ENCODE measurements at places on chromosomes 13 and 19.
A peak's percentile ranks its signal among the peaks of the same experiment; 100 is the strongest.

DNA sequence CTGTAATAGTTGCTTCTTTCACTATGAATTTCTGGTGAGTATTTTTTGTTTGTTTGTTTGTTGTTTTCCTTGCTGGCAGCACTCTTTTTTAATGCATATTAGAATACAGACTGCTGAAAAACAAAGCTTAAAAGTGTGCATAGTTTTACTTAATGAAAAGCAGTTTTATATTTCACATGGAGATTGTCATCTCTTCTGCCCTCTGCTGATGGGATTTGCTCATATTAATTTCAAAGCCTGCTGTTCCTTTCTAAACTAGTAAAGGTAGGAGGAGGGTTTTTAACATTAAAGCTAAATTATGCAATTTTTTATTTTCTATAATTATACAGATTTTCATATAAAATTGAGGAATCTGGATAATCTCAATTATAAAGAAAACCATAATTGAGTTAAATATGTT lies 692.6 kb upstream of the SLITRK1 start:
- no peak for DNase-seq

DNA sequence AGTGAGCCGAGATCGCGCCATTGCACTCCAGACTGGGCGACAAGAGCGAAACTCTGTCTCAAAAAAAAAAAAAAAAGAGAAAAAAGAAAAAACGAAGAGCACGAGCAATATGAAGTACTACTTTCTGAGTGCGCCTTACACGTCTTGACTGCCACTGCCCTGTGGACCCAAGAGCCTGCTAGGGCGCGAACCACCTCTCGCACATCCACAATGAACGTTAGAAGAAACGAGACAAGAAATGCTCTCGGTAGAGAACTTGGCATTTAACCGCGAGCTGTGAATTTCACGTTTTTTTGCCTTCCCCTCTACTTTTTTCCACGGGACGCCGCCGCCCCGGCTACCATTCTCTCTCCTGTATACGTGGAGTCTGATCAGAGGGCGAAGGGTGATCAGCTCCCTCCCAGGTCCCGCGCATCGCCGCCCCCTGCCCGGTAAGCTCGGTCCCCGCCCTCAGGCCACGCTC lies 454 bp downstream of the TIMM44 start:
- peak; percentile 30 for DNase-seq

DNA sequence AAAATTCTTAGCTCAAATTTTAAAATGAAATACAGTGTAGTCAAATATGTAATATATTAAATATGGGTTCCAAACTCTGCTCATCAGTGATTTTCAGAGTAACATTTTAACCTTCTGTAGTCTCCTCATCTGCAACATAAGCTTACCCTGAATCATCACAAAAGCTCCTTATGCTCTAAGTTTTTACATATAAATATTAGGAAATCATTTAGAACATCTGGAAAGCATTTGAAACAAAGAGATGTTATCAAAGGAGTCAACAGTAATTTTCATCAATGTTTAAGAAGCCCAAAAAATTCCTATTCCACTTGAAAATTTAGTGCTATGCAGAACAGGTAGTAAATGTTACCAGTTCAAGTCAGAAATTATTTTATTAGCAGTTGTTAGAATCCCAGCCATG lies 224.7 kb downstream of the DCT start:
- no peak for DNase-seq

- no peak for DNase-seq
Measured at GRCh38 chr19:45958769-45959516, 14.7 kb downstream of the NOVA2 start.

DNA sequence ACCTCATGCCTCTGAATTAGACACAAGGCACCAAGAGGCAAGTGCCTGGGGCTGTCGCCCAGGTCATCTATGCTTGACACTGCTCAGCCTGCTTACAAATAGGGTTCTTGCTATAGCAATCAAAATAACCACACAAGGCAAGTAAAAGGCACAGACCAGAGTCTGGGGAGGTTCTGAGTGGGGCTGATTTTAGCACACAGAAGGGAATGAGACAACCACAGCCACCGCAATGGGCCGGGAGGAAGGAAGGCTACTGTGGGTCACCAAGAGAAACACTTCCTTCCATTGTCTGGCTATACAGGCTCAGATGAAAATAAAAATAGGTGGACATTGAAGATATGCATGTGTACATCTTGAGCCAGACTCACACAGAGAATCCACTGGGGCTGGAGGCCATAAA lies 159.1 kb downstream of the DLEU7 start:
- DNase-seq = no peak

GRCh38 chr19:49929611-49930482 lies 543 bp upstream of the NUP62 start:
- peak; percentile 93 for DNase-seq

GRCh38 chr19:10113964-10114650 lies 2.6 kb downstream of the P2RY11 start:
- DNase-seq = no peak

- DNase-seq = no peak
Measured at GRCh38 chr13:85243831-85244230, 555.4 kb downstream of the SLITRK6 start.

DNA sequence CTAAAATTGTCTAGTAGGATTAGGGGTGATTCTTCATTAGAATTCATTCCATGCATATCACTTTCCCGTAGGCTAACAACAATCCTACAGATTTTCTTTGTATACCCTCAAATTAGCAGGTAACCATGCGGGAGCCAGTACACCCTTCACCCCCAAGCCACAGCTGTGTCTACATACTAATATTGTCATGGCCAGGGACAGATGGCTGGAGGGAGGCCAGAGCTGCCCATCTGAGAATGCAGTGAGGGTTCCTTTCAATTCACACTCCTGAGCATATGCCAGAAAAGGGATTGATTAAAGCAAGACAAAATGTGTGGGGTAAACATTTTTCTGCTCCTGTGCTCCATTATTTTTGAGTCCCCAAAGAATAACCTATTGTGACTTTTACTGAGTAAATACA lies 68.9 kb downstream of the FREM2 start:
- no peak for DNase-seq

DNA sequence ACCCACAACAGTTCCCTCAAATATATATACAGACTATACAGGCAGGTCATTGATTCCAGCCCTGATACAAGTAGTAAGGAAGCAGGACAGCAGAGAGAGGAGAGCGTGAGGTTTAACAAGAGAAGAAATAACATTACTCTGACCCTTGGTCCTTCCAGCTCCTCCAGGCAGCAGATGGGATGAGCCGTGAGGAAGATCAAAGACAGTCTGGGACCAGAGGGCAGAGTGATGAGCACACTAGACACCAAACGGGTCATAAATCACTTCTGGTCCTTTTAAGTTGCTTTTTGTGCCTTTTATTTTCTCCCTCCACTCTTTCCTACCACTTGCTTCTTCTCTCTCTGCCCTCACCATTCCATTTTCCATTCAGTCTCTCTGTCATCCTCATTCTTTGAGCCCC lies 16.9 kb upstream of the MICU2 start:
- no peak for DNase-seq

DNA sequence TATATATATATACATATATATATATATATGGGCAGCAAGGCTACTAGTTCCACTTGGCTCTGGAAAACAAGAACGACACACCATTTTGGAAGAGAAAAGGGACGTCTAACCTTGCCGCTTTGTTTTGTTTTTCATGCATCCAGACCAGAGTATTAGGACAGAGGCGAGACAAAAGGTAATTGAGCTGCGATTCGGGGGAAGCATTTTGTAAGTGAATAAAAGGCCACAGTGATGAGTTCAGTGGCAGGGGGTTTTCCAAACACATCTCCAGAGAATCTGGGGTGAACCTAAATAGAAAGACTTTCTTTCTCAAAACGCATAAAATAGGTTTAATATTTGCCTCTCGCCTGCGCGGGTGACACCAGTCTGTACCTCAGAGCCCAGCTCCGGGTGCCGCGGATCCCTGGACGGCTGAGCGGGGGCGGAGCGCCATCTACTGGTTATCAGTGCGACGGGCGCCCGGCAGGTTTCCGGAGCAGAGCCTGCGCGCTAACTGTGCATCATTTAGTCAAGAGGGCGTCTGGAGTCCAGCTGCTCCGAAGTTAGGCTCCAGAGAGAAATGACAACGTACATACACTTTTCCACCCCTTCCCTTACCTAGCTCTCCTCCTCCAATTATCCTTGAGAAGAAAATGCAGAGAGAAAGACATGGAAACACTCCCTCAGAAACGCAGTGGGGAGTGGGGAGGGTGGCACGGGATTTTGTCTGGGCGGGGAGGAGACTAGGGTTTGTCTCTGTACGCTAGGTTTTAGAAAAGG lies 262.3 kb downstream of the TBC1D4 start:
- DNase-seq = peak; percentile 84

GRCh38 chr19:27793644-27794493 lies 1419.1 kb downstream of the UQCRFS1 start:
- peak; percentile 89 for DNase-seq

DNA sequence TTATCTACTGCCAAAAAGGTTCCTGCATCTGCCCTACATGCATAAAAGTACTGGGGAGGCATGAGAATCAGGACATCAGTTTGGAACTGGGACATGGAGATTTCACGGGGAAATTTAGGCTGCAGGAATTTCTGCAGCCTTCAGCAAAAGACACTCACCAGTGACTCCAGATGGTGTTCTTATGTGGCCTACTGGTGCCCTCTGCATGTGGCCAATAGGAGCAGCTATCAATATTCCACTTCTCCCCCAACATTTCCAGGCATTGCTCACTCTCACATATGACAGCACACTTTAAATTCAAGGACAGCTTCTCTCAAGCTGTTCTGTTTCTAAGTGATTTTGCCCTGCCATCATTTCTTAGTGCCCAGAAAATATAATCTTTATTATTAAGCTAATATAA lies 570.5 kb upstream of the ARGLU1 start:
- no peak for DNase-seq

GRCh38 chr13:26721251-26722121 lies 39.1 kb downstream of the GPR12 start:
- DNase-seq = no peak

DNA sequence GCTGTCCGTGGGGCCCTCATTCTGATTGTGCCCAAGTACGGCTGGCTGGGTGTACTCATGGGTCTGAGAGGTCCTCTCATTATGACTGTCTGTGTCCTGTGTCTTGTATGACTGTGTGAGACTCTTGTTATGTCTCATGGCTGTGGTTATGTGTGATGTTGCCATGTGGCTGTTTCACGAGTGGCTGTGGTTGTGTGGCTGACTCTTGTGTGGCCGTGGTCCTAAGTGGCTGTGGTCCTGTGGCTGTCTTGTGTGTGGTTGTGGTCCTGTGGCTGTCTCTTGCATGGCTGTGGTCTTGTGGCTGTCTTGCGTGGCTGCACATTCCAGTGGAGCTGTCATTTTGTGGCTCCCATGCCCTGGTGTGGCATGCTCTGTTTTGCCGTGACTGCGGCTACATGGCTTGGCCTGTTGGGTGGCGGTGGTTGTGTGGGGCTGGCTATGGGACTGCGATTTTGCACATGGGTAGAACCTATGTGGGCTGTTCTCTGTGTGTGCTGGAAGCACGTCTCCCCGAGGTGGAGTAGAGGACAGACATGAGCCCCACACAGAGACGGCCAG lies 2.5 kb downstream of the LYL1 start:
- peak; percentile 41 for DNase-seq

DNA sequence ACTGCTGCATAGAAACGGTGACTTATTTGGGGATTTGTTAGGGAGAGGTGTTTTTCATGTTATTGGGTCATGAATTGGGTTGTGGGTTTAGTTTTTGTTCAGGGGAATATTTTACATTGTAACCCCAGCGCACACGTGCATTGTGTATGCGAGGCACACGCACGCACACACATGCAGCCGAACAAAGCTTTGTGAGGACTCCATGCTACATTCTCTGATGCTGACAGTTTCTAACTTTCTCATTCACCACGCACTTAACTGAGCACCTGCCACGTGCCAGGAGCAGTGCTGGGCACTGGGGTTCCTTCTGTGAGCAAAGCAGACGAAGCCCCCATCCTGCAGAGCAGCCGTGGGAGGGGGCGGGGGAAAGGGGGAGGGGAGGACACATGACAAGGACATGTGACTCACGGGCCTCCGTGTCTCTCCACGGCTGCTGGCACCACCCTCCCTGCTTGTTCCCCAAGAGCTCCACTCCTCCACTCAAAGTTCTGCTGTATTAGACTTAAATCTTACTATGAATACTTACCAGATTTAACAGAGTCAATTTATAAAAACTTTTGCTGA lies 55.6 kb downstream of the SLC7A9 start:
- no peak for DNase-seq

All from activated CD4-positive, alpha-beta T cell treated with anti-CD3 and anti-CD28 coated beads, Interleukin-2, amount 50 U/mL, for 4 hours (primary cell).